ENCODE measurements at places on chromosomes 16 and 17.

DNA sequence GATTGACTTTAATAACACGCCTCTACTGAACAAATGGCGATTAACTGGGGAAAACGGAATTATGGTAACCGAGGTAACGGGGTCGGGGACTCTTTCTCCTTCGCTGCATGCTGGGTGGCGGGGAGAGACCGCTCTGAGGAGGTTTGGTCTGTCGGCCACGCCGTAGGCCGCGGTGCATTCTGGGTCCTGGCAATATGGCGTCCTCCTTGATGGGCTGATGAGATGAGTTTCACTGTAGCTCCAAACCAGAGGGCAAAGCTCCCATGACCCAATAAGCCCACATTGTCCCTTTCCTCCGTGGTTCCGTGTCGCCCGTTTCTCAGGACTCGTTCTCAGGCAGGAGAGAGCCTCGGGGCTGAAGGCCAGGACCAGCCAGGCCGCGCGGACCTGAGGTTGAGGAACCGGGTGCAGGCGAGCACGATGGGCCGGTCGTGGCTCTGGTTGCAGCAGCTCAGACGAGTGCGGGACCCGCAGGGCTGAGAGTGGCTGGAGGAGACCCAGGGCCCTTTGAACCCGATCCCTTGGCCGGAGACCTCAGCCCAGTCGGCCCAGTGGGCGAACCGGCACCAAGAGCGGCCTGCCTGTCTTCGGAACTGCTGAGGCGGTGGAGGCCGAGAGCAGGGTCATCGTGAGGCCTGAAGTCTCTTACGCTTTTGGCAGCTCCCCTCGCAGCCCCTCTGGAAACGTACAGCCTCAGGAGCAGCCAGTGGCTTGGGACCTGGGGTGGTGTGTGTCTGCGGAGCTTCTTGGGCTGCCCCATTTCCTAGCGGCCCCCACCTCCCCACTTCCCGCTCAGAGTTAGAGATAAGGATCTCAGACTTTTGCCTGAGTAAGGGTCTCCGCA, at the start of gene RPTOR:
RPTOR (plus strand) TSS at position 184 of the 844 bp plus-strand sequence. CDS start 792 bp downstream, outside the sequence.
- peak; percentile 37 for DNase-seq

GRCh38 chr16:85104147-85104546, 8.1 kb downstream of the CIBAR2 start:
- DNase-seq = no peak

- DNase-seq = no peak
Measured at GRCh38 chr16:84110527-84110926, 6.2 kb downstream of the MBTPS1 start.

DNA sequence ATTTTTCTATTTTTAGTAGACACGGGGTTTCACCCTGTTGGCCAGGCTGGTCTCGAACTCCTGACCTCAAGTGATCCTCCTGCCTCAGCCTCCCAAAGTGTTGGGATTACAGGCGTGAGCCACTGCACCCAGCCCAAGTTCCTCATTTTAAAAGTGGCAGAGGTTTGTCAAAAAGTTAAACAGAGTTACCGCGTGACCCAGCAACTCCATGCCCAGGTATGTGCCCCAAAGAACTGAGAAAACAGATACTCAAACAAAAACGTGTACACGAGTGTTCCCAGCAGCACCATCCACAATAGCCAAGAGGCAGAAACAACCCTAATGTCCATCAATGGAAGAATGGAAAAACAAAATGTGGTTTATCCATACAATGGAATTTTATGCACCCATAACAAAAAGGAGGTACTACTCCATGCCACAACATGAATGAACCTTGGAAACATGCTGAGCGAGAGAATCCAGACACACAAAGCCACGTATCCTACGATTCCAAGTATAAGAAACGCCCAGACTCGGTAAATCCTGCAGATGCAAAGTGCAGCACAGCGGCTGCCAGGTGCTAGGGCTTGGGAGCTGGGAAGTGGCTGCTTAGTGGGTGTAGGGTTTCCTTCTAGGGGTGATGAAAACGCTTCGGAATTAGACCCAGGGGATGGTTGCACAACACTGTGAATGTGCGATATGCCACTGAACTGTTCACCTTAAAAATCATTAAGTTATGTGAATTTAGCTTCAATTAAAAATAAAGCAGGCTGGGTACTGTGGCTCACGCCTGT, 24.8 kb downstream of the ADCY9 start:
- no peak for DNase-seq

- DNase-seq = no peak
Measured at GRCh38 chr17:61584866-61585265, 6.2 kb downstream of the NACA2 start.

- no peak for DNase-seq
Measured at GRCh38 chr17:81242421-81243332, 3.6 kb downstream of the NDUFAF8 start.

DNA sequence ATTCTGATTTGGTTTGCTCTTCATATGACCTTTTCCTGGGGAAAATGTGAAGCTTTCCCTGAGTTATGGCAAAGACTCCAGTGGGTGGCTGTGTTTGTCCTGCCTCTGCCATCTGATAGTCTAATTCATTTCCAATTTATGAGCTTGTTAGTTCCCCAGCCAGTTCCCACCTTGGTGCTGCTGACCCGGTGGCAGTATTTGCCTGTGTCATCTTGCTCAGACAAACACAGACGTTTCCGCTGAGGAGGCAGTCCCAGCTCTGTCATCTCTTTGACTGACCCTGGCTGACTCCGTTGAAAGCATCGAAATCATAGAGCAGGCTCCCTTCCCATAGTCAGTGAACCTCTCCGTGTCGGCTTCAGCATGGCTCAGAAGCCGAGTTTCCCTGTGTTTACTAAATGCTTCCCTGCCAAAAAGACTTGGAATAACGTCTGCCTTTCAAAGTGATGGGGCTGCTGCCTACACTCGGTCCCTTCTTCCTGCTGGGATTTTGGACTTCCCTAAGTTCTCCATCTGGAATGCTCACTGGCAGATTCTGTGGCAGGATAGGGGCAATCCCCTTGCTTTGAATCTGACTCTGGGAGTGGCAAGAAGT, 538.3 kb downstream of the NPIPA7 start:
- DNase-seq = no peak

DNA sequence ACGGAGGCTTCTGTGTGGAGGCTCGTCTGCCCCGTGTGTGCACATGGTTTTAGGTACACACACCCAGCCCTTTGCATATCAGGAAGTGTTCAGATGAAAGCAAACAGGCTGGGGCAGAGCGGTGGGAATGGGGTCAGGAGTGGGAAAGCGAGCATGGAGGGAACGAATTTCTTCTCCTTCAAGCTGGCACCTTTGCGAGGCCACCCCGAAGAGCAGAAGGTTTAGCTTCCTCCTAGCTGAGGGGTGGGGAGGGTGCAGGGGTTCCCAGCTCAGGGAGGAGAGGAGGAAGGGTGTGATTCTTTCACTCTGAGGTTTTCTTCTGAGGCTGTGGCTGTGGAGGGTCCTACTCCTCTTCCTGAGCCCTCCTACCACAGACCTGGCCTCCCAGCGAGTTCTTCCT, 83.6 kb downstream of the ABR start:
- DNase-seq = no peak

DNA sequence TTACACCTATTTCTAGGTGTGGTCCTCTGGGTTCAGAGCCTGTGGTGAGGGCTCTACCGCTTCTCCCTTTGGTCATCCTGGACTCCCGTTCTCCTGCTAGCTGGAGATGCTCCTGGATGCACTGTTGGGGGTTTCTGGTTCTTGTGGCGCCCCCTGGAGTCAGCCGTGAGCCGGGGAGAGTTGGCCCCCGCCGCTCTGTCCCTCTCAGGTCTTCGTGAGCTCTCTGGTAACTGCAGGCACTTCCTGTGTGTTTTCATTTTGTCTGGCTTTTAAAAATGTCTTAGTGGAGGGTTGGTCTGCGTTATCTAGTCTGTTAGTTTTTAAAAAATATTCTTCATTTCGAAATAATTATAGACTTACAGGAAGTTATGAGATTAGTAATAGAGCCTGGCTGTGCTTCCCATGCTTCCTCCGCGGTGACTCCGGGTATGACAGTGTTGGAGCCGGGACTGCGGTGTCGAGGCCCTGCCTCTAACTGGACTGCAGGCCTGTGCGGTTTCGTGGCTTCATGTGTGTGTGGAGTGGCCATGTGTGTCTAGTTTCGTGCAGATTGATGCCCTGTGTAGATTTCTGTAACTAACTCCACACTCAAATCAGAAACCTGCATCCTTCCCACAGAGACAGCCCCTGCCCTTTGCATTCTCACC, 78.0 kb upstream of the ZNF750 start:
- no peak for DNase-seq

- DNase-seq = no peak
Measured at GRCh38 chr17:40461732-40462342, 18.6 kb downstream of the IGFBP4 start.

GRCh38 chr17:69709441-69709840, 294.9 kb downstream of the MAP2K6 start:
- DNase-seq = no peak

DNA sequence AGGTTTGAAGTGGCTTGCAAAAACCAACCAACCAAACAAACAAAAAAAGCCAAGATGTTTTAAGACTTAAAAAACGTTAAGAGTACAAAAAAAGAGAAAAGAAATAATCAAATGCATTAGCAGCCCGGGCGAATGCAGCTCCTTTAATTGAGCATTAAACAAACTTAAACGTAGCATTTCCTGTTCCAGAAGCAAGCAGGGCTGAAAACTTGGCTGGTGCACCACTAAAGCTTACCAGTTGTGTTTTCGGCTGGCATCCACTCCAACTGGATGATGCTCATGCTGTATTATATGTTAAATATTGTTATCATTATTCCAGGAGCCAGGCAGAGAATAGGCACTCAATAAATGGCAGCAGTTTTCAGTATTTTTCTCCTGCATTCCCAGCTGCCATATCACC, 45.1 kb downstream of the IRX6 start:
- no peak for DNase-seq

GRCh38 chr16:73737637-73738036, 559.0 kb upstream of the PSMD7 start:
- DNase-seq = no peak

DNA sequence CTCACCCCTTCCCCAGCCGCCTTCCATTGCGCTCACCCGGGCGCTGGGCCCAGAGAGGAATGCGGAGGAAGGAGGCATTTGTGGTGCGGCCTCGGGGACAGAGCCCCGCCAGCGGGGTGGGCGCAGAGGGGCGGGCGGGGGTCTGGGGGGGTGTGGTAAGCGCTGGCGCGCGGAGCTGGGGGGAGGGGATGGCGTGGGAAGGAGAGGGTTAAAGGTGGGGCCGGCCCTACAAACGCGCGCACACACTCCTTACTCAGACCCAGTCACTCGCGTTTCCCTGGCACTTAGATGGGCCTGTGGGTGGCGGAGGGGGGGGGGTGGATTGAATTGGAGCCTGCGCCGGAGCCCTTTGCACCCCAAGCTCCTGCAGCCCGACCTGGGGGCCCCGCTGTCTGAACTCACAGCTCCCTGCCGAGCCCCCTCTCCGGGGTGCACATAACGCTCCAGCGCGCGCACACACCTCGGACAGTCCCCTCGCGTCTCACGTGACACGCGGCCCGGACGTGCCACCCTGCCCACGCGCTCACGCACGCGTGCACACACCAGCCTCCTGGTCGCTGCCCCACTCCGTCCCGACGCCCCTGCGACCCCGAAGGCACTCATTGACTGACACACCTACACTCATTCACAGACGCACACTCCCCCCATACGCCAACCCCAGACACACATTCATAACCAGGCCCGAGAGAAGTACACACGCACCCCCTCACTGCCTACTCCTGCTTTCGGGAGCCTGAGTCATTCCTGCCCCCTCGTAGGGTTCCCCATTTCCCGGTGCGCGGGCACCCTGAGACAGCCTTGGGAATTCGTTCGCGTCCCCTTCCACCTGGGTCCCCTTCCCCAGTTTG, 844 bp downstream of the TBKBP1 start:
- no peak for DNase-seq

- DNase-seq = no peak
Measured at GRCh38 chr16:85274924-85275323, 162.7 kb upstream of the CIBAR2 start.

- no peak for DNase-seq
Measured at GRCh38 chr16:51306116-51306515, 155.0 kb upstream of the SALL1 start.

- DNase-seq = no peak
Measured at GRCh38 chr17:81092518-81093095, 57.7 kb downstream of the BAIAP2 start.

DNA sequence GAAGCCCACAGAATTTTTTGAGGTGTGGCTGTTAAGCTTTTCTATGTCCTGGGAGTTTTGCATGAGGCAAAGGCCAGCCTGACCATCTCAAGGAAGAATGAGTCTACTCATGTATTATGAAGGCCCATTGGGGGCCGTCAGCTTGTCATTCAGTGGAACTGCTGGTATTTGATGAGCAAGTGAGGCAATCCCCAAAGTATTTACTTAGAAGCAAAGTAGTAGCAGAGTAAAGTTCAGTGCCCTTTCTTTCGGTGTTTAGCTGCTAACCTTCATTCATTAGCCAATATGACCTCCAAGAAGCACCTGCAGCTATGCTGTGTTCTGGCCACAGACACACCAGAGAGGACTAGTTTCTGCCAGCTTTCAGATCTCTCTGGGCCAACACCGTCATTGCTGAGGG, 80.2 kb downstream of the RPA1 start:
- no peak for DNase-seq

GRCh38 chr16:75862098-75862386, 135.8 kb upstream of the CPHXL start:
- no peak for DNase-seq

DNA sequence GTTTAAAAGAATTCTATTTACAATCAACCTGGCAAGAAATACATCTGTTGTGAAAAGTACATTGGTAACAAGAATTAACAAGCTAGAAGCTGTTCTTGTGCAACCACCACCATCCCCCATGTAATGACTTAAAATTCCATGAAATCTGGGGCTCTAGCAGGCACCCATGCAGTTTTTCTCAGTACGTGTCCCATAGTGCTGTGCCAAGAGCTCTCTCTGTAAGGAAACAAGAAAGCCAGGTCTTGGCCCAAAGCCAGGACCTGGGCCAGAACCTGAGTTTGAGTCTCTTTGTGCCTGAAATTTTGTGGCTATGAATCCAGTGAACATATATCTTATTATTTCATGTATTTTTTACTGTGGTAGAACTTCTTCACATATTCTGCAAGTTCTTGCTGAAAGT, 46.6 kb downstream of the NUP93 start:
- DNase-seq = peak; percentile 40

- DNase-seq = no peak
Measured at GRCh38 chr17:32191306-32191705, 49.0 kb downstream of the RHOT1 start.

- no peak for DNase-seq
Measured at GRCh38 chr16:73154063-73154870, 106.3 kb upstream of the ZFHX3 start.
